ENCODE measurements at places on chromosomes 2 and 18.
A peak's percentile ranks its signal among the peaks of the same experiment; 100 is the strongest.

DNA sequence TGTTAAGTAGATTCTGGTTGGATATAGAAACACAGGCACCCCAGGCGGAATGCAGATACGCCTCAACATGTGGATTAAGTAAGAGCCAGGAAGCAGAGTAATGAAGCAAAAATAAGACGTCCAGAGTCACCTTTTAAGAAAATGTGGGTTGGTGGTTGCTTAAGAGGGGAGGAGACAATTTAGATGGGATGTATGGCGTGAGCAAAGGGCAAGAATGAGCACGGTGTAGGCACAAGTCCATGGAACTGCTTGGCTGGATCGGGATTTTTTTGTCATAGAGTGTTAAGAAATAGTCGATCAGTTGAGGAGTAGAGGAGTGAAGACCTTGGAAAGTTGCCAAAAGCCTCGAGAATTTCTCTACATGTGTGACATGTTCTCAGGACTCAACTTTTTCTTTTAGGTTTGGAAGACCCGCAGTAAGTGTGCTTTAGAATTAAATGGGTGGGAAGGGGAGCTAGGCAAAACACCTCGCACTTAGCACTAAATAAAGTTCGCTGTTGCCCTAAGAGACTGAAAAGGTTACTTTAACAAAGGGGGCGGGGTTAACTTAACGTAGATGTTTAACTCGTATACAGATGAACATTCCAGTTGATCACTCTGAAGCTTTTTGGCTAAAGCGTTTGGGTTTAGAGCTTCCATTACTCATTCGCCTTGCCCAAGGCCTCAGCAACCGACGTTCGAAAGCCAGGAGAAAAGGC lies 716 bp upstream of the SLC39A10 start:
- DNase-seq, result peak; percentile 16

DNA sequence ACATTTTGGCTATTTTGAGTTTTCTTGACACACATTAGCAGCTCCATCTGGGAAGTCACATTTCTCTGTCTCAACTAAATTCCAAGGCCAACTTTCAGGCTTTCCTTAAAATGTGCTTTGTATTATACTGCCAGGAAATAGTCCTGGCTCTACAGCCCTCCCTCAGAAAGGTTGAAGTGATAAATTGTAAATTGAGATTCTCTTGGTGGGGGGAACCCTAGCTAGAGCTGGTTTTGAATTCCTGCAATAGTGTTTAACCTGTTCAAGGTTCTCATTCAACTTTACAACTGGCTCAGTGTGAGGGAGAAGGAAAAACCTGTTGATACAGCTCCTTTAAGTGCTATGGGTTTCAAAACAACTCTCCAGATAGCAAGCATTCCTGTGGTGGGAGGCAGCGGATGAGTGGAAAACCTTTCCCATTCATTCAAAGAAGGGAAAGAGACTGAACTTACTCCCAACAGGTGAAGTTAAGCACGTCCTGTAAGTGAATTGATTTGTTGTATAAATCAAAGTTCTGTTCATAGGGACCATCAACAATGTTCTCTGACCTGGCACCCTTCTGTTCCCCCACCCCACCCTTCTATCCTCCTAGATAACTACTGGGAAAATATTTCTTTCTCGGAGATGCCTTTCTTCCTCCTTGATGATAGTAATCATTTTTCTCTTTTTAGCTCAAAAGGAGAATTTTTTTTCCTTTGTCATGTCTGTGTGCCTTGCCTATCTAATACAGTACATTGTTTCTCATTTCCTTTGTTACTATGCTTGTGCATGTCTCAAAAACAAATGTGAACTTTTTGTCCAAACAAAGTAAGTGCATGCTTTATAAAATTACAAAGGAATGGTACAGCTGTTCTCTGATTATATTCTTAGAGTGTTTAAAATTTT lies 44.2 kb upstream of the SLC39A10 start:
- DNase-seq, result no peak

- no peak for DNase-seq
Observed at GRCh38 chr18:50879302-50880118, 592 bp downstream of the ME2 start.

DNA sequence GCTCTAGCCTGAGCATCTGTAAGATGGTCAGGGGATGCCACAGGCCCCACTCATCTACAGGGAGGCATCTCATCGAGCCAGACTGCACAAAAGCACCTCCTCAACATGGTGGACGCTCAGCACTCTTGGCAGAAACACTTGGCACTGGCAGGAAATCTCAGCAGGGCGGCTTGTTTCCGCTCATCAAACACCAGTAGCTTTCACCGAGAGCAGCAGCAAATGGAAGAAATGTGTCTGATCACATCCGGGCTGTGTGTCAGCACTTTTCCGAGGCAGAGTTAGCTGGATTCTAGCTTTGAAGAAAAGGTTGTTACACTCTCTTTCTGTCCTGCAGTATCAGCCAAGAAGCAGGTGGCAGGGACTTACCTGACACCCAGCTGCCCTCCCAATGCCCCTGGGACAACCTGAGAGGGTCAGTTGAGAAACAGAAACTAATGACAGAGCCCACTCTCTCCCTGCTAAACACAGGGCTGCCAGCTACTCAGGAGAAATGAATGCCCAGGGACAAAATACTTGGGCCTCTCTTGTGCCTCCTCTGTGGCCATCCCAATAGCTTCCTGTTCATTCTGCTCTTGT lies 68.9 kb upstream of the FZD7 start:
- DNase-seq, result no peak

- DNase-seq, result peak; percentile 16
Observed at GRCh38 chr2:26610504-26611335, 30.4 kb downstream of the CIB4 start.

GRCh38 chr18:21911551-21911950 lies 171.0 kb downstream of the MIB1 start:
- no peak for DNase-seq

DNA sequence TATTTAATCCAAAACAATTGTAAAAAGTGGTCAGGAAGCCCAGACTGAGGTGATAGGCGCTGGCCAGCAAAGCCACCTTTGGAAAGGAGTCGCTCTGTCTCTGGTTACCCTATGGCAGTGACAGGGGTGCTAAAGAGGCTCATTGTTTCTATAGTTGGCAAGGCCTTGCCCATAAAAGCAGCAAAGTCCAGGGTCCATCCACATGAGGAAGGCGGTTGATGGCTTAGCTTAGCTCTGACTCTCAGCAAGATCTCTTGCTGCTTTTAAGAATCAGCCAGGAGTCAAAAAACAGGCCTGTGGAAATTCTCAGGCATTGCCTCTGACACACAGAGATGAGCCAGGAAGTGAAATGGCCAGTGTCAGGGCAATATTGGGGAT lies 57.8 kb upstream of the CYP26B1 start:
- DNase-seq, result no peak

GRCh38 chr2:172098287-172098649 lies 4.4 kb downstream of the DLX2 start:
- DNase-seq, result no peak

DNA sequence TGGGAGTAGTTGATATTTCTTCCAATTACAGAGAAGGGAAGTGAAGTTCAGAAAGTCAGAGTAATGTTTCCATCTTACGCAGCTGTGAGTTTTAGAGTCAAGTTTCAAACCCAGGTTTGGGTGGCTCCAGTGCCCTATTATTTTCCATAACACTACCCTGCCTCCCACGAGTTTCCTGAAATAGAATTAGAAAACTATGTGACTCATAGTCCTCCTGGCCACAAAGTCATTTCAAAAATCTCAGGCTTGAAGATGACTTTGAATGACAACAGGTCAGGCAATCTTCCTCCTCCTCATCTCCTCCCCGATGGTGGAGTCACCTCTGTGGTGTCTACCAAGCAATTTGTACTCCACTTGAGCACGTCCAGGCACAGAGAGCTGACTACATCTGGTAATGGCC lies 212.3 kb upstream of the TRIB2 start:
- DNase-seq, result no peak

- DNase-seq, result no peak
Observed at GRCh38 chr18:79940126-79940813, 11.2 kb downstream of the SLC66A2 start.

DNA sequence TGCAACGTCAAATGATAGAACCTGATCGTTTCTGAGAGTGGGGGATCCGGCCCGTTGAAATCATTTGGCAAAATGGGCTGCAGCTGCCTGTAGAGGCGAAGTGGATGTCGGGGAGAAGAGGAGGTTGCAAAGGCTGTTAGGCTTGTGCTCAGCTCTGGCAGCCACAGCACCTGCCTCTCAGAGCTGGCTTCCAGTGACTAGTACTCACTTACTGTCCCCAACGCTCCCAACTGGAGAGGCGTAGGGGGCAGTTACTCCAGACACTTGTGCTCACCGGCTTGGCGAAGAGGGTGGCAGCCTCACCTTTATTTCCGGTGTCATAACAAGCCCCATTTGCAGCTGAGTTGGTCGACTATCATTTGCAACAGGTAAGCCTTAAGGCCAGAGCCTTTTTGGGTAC lies 37.9 kb downstream of the NCK2 start:
- DNase-seq, result no peak

GRCh38 chr2:9974343-9974742 lies 22.9 kb downstream of the GRHL1 start:
- DNase-seq, result no peak

DNA sequence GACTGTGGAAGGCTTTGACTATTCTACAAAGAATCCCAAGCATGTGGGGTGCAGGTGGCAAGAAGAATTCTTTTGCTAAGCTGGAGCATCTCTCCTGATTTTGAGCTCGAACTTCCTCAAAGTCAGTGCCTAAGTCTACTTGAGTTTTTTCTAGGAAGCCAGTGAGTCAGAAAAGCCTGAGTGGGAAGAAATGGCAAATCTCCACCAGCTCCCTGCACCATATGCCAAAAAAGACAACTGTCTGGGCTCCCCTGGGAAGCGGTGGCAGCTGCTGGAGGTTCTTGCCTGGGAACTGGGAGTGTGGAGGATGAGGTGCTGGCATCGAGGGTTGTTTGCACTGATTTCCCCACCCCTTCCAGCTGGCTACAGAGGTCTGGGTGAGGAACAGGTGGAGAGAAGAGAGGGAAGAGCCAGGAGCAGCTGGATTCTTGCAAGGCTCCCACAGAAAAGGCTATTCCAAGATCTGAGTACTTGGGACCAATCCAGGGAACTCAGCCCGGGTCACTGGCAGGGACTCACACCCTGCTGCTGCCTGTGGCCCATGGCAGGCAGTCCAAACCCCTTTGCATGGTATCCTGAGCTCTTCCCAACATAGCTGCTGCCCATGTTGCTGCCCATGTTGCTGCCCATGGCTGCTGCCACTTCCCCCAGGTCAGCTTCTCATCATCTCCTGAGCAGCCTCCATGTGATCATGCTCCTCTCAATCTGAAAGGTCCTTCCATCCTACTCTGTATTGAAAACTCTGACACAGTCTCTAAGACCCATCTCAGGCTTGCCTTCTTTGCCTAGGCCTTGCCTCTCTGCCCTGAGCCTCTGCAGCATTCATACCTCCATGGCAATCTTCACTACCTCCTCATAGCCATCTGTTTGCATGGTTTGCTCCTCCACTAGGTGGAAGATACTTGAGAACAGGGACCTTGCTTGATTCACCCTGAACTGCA lies 128.3 kb upstream of the SPATS2L start:
- DNase-seq, result peak; percentile 64

DNA sequence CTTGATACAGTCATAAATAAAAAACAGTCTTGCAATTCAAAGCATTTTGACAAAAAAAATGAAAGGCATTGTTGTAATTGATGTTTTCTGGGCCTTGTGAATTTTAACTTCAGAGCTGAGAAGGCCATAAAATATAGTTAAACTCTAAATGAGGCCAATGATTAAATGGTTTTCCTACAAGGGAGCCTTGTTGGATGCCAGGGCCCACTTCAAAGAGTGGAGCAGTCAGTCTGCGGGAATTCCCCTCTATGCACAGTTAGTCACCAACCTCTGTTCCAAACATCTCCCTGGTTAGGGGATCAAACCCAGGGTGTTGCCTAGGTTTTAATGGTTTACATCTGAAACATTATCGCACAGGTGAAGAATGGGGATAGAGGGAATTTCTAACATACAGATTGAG lies 143.4 kb downstream of the NCKAP5 start:
- no peak for DNase-seq

- DNase-seq, result peak; percentile 77
Observed at GRCh38 chr2:156399950-156400705, 36.1 kb upstream of the GPD2 start.

- no peak for DNase-seq
Observed at GRCh38 chr2:153227981-153228380, 250.6 kb downstream of the RPRM start.

GRCh38 chr2:146068051-146068450 lies 1548.1 kb upstream of the ZEB2 start:
- DNase-seq, result no peak

GRCh38 chr18:45449418-45450227 lies 165.7 kb upstream of the SLC14A2 start:
- peak; percentile 64 for DNase-seq

GRCh38 chr2:64474636-64475035 lies 20.7 kb downstream of the LGALSL start:
- DNase-seq, result no peak

DNA sequence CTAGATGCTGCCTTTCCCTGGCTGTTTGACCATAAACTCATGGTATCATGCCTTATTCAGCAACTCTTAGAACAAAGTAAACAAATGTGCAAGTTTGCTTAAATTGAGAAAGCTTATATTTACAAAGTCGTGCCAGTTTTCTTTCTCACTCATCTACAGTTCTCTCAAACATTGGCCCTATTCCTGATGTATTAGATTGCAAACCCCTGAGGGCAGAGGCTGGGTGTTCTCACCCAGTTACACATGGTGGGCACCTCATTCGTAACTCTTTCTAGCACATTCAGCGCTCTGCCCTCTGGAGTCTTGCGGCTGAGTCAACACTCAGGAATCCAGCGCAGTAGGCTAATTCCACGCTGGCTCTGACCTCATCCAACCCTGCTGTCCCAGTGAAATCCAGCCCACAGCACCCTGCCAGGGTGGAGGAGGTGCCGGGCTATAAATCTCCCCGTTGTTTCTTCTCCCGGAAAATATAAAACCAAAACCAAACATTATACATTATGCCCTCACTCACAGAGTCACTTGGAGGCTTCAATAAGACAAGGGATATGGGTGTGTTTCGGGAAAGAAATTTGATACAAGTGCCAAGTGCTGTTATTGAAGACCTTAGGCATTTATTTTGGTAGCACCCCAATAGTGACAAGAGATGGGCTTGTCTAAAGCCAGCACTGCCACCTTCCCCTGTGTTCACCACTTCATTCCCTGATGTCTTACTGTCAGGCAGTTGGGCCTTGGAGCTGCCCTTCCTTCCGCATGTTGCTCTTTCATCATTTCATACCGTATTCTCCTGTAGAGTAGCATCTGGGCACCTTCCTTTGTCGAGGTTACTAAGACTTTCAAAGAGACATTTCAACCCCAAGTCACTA lies 287.4 kb downstream of the PRKCE start:
- DNase-seq, result peak; percentile 75

- DNase-seq, result no peak
Observed at GRCh38 chr2:178266445-178266844, 72.1 kb downstream of the OSBPL6 start.

- DNase-seq, result no peak
Observed at GRCh38 chr2:167142554-167142953, 254.3 kb downstream of the XIRP2 start.

- no peak for DNase-seq
Observed at GRCh38 chr2:222582928-222583327, 73.0 kb downstream of the FARSB start.

- DNase-seq, result no peak
Observed at GRCh38 chr2:232431705-232432590, 24.0 kb upstream of the ALPI start.
